HT-29 (cell line): ENCODE measurements at places on chromosomes 11 and 22.

DNA sequence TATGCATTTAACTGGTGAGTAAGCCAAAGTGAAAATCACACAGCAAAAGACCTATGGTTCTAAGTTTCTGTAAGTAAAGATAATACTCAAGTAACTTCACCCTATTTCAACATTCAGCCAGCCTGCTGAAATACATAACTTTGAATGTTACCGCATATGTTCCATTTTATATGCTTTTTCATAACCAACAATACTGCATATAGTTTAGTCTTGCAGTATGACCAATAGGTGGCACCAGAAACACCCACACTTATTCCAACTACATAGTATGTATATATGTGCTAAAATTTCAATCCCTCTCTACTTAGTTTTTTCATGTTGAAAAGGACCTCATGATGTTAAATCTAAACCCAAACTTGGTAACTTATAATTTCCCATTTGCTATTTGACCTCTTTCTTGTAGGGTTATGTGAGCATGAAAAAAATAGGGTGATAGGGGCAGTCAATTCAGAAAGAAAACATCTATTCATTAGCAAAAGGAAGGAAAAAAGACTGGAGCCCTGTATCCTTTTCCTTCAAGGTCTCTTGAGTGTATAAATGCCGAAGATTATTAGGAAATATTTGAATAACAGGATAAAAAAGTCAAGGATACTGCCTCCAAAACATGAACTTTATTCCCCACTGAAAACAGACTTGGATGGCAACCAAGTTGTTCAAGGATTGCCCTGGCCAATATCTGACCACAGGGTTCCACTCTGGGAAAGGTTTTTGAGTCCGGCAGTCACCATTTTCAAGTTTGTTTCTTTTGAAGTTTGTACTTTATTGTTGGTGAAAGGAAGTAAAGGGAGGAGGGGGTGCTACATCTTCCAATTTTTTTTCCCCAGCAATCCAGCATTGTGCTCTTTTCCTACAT lies 23.8 kb upstream of the FZD4 start:
- peak; percentile 61 for DNase-seq

GRCh38 chr11:32244453-32244852 lies 153.6 kb downstream of the RCN1 start:
- no peak for DNase-seq

- no peak for DNase-seq
These were observed 4.2 kb downstream of the ARHGAP1 start for GRCh38 chr11:46696212-46696558.

GRCh38 chr11:19762266-19762665 lies 49.6 kb downstream of the NAV2 start:
- DNase-seq, result no peak

DNA sequence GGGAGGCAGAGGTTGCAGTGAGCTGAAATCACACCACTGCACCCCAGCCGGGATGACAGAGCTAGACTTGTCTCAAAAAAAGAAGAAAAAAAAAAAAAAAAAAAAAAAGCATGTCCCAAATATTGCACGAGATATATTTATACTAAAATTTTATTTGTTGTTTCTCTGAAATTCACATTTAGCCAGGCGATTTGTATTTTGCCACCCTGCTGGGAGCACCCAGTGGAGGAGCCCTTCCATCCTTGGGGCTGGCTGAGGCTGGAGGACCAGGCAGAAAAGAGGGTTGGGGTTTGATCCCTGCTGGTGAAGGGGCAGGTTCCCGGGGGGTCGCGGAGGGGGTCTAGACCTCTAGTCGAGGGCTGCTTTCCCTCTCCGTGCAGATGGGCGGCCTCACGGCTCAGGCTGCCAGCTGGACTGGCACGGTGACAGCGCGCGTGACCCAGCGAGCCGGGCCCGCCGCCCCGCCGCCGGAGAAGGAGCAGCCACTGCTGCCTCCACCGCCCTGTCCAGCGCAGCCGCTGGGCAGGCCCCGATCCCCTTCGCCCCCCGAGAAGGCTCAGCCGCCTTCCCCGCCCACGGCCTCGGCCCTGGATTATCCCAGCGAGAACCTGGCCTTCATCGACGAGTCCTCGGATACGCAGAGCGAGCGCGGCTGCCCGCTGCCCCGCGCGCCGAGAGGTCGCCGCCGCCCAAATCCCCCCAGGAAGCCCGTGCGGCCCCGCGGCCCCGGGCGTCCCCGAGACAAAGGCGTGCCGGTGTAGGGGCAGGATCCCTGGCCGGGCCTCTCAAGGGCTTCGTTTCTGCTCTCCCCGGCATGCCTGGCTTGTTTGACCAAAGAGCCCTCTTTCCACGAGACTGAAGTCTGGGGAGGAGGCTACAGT lies 952 bp upstream of the CATSPERZ start:
- no peak for DNase-seq

DNA sequence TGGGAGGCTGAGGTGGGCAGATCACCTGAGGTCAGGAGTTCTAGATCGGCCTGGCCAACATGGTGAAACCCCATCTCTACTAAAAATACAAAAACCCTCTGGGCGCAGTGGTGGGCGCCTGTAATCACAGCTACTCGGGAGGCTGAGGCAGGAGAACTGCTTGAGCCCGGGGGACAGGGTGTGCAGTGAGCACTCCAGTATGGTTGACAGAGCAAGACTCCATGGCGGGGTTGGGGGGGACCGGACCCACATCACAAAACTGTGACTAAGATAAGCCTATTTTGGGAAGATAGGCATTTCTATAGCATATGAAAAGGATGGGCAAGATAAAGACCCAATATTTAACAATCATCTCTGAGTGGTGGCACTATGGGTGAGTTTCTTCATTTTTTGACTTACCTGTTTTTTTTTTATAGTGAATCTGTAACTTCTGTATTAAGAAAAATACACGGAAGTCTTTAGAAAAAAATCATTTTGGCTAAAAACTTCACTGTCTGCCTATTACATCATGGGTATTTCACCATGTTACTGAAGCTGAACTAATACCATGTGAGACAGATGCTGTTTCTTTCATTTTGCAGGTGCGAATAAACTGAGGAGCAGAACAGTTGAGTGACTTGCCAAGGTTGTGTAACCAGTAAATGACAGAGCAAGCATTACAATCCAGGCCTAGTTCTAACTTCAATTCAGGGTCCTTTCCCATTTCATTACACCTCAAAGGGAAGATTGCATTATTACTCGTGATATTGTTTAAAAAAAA lies 2.5 kb downstream of the CELF1 start:
- DNase-seq, result no peak

DNA sequence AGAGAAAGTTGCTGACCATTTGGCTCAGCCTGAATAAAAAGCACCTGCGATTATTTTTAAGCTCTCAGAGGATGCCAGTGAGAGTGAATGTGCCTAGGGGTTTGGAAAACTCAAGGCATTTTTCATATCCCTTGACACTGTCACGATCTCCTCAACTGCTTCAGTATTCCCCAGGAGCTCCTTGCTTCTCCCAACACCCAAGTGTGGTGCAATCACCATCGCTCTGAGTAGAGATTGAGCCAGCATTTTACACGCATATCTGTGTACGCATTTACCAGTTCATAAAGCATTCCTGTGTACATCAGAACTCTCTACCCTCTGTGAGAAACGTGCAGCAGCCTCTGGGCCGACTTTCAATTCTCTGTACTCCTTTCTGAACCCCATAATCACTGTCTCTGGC lies 1.3 kb downstream of the SRRD start:
- DNase-seq, result no peak

DNA sequence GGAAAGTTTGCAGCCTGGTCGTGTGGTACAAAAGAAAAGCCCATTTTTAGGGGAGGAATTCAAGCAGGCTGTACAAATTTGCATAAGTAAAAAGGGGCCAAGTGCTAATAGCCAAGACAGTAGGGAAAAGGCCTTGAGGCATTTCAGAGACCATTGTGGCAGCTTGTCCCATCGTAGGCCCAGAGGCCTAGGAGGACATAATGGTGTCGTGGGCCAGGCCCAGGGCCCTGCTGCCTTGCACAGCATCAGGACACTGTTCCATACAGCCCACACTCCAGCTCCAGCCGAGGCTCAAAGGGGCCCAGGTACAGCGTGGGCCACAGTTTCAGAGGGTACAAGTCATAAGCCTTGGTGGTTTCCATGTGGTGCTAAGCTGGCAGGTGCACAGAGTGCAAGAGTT lies 106.9 kb downstream of the GRIK4 start:
- DNase-seq, result no peak

GRCh38 chr11:129117595-129118350 lies 74.4 kb downstream of the ARHGAP32 start:
- DNase-seq, result peak; percentile 89

DNA sequence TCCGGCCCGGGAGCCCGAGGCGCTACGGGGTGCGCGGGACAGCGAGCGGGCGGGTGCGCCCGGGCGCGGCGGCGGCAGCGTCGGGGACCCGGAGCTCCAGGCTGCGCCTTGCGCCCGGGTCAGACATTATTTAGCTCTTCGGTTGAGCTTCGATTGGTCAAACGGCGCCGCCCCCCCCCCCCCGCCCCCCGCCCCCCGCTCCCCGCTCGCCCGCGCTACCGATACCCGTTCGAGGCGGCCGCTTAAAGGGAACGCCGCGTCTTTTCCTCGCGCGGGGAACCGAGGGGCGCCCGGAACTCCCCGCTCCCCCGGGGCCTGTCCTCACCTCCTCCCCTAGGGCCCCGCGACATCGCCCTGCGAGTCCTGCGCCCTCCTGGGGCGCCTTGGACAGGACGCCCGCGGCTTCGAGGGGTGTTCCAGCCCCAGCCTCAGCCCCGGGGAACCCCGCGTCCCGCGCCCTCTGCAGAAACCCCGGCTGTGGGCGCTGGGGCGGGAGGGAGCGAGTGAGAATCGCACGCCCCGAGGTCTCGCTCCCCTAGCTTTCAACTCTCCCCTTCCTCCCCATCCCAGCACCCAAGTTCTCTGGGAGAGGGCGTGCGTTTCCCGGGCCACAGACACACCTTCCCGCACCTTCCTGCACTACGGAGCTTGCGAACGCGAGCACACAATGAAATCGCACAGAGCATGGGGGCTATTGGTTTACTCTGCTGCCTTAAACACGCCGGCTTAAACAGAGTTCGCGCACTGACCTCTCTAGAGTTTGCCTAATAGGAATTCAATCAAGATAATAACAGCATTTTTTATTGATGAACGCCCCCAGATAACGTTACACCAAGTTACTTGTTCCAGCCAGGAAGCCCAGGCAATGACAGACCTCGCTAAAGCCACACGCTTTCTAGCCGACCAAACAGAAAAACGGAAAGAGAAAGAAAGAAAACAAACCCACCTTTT lies at the start of gene BDNF:
BDNF (minus strand) TSS at position 105 of the 951 bp plus-strand sequence. CDS start 41,891 bp downstream, outside the sequence.
- peak; percentile 57 for DNase-seq

GRCh38 chr11:109864151-109864661 lies 229.0 kb upstream of the ZC3H12C start:
- DNase-seq, result no peak

DNA sequence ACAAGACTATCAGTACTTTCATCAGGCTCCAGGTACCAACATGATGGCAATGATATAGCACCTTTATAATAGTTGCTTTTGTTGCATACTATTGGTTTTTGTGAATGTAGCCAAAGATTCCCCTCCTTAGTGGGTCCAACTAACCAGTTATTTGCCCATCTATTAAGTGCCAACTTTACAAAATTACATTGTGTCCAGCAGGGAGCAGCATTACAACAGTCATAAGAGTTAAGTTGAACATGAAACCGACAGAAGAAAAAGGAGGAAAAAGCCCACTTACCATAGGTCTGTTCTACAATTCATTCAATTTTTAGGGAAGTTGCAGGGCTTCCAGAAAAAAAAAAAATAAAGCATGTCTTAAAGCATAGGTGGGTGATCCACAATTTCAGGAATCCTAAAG lies 21.6 kb downstream of the IMMP1L start:
- DNase-seq, result peak; percentile 62

DNA sequence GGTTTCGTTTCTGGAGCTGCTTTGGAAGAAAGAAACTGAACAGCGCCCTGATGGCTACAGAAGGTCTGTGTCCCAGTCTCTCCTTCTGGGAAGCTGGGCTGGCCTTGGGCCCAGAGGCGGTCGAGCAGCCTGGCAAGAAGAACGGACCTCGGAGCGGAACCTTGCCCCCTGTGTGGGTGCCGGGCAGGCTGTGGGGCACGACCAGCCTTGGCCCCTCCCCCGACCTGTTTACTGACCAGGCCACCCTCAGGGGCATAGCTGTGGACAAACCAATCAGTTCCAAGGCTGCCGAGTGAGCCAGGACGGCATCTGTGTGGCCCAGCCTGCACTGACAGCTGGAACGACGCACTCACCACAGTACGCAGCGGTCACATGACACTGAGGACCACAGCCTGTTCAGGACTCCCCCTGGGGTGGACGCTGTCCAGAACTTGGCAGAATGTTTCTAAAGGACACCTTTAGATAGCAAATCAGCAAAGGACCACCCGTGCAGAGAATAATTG lies 7.2 kb downstream of the PIM3 start:
- DNase-seq, result no peak
